ENCODE measurements at places on chromosomes 5 and 9.

DNA sequence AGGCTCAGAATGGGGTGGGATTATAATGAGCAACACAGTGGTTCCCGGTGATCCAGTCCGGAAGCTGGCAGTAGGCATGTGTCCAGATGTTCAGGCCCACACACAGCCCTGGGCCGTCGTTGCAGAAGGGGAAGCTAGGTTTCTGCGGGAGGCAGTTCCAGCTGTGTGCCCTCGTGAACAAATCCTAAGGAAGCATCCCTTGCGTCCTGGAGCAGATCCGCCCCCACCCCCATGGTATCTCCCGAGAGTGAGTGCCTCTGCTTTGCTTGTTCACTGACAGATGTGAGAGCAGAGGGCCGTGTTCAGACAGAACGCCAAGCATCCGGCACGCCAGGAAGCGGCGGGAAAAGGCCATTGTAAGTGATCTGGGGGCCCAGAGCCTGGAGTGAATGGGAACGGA is 104.8 kb downstream of the PDE6A start:
- DNase-seq: no peak

GRCh38 chr5:171428168-171428696 is 8.8 kb downstream of the FGF18 start:
- DNase-seq: no peak

DNA sequence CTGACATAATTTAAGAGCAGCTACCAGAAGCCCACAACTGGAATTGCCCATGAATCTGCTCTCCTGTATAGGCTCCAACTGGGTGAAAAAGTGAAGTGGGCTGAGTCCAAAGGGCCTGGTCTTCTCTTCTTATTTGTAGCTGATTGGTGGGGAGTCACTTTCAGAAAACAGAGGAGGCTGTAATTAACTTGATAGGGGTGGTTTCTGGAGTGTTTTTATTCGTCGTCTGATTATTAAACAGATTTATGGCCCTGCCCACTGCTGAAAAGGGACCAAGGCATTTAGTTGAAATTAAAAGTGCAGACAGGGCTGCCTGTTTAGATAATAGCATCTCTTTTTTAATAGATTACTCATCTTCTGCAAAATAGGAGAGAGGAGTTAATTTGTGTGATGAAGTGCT is 81.0 kb upstream of the SAP30L start:
- DNase-seq: no peak

DNA sequence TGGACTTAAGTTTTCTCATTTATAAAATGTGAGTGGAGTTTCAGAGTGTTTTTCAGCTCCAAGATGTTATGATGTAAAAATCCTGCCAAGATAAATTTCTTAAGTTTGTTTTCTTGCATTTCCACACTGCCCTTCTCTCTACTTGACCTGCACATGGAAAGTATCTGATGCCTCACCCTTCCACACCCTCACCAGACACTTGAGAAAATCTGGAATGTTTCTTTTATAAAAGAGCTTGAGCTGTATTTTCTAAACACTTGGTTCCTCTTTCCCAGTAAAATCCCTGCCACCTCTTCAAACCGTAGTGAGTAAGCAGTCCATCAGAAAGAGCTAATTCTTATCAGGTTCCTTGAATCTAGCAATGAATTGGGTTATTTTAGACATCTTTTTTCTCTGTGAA is 42.9 kb downstream of the FOXD1 start:
- DNase-seq: no peak

GRCh38 chr5:109291090-109291489 is 118.7 kb downstream of the PJA2 start:
- no peak for DNase-seq

- no peak for DNase-seq
These were observed 187.6 kb downstream of the COMMD10 start for GRCh38 chr5:116272281-116272941.

GRCh38 chr5:82295959-82296531 is 17.9 kb upstream of the RPS23 start:
- DNase-seq: no peak

- DNase-seq: no peak
These were observed 3.3 kb downstream of the SLC28A3 start for GRCh38 chr9:84337252-84337651.

DNA sequence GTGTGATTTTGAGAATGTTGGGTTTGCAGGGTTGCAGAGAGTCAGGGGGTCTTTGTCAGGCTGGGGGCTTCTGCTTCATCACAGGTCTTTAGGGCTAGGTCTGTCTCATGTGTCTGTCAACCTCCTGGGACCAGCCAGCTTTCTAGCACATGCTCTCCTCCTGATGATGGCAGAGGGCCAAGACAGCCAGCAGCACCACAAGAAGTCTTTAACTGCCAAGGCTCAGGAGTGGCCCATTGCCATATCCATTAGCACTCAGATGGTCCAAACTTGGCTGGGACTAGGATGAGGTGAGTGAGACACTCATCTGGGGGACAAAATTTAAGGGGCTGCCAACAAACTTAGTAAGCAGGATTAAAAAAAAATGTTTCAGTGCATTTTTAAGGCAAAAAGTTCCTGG is 384.2 kb upstream of the CDH10 start:
- DNase-seq: no peak

DNA sequence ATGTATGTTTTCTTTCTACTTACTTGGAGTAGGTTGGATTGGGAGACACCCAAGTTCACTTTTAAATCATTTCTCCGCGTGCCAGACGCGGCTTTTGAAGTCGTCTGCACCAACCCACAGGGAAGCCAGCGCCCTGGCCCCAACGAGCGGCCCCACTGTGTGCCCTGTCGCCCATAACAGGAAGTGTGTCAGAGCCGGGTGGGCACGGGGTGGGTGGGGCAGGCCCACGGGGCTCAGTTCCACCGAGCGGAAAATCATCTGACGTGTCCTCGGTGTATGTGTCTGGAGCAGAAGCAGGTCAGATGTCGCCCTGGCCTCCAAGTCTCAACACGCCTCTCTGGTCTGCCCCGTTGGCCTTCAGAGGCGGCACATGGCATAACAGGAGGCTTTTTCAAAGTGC is 22.7 kb upstream of the SMIM23 start:
- DNase-seq: no peak

GRCh38 chr9:27090711-27091110 is 18.3 kb upstream of the TEK start:
- no peak for DNase-seq

- no peak for DNase-seq
These were observed 80.6 kb downstream of the SFXN1 start for GRCh38 chr5:175558801-175559480.

Data from DMS 273 treated with DMSO at 0.1 percent for 48 hours (cell line).